Left ventricle myocardium inferior (tissue), 1 donor: ENCODE measurements at places on chromosomes 4 and X. TPM values are rescaled to one million over a fixed set of nuclear protein-coding genes. Genes with fewer than 3 reads are reported as not detected.
A peak's percentile ranks its signal among the peaks of the same experiment; 100 is the strongest.

- no peak for DNase-seq
Observed at GRCh38 chrX:39504850-39505259, 592.9 kb downstream of the BCOR start.

Gene BGN
- 84.3 TPM for total RNA-seq

GRCh38 chr4:36053930-36054329 is 190.4 kb downstream of the ARAP2 start:
- DNase-seq = no peak

- no peak for DNase-seq
Observed at GRCh38 chr4:155684423-155684822, 17.8 kb downstream of the GUCY1A1 start.

DNA sequence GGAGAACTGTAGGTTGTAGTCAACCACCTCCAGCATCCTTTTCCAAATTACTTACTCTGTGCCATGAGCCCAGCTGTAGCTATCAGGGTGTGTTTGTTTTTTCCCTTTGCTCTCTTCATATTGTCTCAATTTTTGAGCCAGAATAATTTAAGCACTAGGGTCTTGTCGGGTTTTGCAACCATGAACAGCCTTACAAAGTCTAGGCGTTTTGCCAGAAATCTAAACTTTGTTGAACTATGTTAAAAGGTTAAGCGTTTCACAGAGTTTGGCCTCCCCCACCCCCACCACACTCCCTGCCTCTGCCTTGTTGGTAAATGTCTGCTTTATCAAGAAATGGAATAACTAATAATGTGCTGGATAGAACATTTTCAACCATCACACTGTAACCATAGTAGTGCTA is 190.6 kb upstream of the TTC29 start:
- DNase-seq = peak; percentile 37

Gene HAND2
- total RNA-seq = 117 TPM

GRCh38 chr4:10123227-10124101 is 6.9 kb upstream of the WDR1 start:
- no peak for DNase-seq

GRCh38 chrX:102155806-102156179 is at the start of gene BEX5:
TSS of gene BEX5 (minus strand) at chrX:102155977. CDS start at chrX:102154265, 1,712 bp downstream.
- DNase-seq = peak; percentile 28

GRCh38 chrX:110012818-110013485 is 10.0 kb downstream of the TMEM164 start:
- DNase-seq = no peak

GRCh38 chrX:15973946-15974345 is 119.3 kb upstream of the AP1S2 start:
- peak; percentile 21 for DNase-seq

DNA sequence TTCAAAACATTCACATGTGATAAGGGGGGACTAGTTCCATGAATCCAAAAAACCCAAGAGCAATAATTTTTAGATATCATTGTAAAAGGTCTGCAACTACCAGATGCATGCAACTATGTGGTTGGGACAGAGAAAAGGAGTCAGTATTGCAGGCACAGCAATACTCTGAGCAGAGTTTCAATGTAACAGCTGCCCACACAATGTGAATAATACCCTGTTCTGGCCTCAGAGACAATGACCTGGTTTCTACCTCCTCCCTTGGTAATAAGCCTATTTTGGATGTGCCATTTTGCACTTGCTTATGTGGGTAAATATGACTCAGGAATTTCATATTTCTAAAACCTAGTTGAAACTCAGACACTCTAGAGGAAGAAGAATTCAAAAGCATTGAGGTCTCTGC is 194.8 kb upstream of the RASGEF1B start:
- no peak for DNase-seq

Gene TMEM164
- total RNA-seq = 48.3 TPM

GRCh38 chr4:100657187-100657586 is 139.4 kb upstream of the EMCN start:
- DNase-seq = no peak

Gene POLA1
- total RNA-seq = 7.3 TPM

Gene RNF212
- not detected for total RNA-seq

DNA sequence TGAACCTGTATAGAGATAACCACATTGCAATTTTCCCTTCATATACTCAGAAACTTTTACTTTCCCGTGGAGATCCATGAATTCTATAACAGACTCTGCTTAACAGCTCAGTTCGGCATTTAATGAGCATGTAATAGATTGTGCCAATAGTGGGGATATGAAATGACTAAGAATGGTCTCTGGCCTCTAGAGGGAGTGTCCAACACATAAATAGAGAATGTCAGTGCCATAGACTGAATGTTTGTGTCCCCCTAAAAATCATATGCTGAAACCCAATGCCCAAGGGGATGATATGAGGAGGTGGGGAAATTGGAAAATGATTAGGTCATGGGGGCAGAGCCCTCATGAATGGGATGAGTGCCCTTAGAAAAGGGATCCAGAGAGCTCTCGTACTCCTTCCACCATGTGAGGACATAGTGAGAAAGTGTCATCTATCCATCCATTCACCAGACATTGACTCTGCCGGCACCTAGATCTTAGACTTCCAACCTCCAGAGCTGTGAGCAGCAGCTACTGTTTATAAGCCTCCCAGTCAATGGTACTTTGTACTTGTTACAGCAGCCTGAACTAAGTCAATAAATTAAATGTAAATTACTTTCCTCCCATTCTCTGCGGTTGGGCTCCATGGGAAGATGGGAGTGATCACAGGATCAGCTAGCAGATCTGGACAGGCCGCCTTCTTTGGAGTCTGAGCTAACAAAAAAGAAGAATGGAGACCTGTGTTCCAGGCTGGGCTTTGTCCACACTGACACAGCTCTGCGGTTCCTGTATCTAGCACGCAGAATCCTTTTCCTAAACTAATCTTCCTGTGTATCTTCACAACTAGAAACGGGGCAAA is 28.1 kb upstream of the HPSE start:
- no peak for DNase-seq

- DNase-seq = no peak
Observed at GRCh38 chrX:151825007-151825406, 87.7 kb upstream of the MAGEA4 start.

GRCh38 chr4:27289704-27290103 is 429.1 kb downstream of the STIM2 start:
- no peak for DNase-seq

Gene TMEM35A
- not detected for total RNA-seq

Gene ZNF157
- not detected for total RNA-seq

Gene OPN1MW2
- not detected for total RNA-seq

Gene MAGED1
- total RNA-seq = 61.7 TPM
